Foreskin keratinocyte (primary cell): ENCODE measurements at places on chromosomes 1 and 21.

DNA sequence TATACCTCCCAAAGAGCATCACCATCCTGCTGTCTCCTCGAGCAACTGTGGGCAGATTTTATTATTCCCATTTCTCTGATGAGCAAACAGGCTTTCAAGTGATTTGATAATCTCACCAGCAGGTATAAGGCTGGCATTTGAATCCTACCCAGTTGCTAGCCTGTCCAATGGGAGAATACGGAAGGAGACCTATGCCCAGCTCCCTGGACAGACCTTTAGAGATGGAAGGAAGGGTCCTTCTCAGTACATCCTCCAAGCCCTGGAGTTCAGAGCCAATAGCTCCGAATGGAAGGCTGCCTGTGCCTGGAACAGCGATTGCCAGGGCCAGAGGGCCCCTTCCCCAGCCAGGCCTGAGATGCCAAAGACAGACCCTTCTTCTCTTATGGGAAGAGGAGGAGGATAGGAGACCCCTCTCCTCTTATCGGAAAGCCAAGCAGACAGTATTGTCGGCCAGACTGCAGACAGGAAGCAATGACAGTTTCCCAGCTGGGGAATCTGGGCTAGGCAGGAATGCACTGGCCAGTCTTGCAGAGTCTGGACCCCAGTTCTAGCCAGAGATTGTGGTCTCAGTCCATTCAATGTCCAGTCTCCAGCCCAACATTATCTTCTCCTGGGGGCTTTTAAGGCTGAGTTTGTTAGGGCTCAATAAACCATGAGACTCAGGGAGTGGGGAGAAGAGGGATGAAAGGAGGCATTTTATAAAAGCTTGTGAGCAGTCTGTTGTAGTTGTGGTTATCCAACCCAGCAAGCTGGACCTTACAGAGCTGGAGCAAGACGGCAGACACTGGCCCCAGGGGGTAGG lies 2.0 kb downstream of the IFFO2 start:
- DNase-seq: no peak

- DNase-seq: no peak
Measured at GRCh38 chr1:45999507-45999906, 132.9 kb downstream of the PIK3R3 start.

DNA sequence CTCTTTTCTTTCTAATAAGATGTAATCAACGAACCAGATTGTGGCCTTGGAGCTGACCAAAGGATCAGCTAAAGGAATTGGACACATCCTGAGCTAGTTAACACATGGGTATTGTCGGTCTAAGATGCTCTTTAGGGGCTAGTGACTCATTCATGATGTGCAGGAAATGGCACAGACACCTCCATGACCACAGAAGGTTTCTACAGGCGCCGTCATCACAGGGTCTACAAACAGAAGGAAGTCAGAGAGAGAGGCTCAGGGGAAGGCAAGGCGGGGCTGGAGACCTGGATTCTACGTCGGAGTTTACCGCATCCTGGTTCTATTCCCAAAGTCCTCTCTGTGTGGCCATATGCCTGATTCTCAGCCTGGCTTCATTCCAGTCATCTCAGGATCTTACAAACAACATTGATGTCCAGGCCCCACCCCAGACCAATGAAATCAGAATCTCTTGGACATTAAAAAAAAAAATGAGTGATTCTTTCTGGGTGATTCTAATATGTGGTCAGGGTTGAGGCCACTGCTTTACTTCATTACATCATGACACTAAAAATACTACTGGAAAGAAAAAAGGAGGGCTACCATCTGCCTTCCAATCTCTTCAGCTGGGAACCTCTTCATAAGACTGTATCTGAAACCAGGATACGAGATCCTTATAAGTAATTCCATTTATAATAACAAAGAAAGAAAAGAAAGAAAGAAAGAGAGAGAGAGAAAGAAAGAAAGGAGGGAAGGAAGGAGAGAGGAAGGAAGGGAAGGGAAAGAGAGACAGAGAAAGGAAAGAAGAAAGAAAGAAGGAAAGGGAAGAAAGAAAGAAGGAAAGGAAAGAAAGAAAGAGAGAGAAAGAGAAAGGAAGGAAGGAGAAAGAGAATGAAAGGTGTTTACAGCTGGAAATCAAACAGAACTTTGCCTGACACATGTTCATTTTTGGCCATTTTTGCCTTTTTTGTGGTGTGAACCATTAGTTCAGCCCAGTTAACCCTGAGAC lies 11.6 kb upstream of the KCNJ15 start:
- DNase-seq: peak; percentile 97

DNA sequence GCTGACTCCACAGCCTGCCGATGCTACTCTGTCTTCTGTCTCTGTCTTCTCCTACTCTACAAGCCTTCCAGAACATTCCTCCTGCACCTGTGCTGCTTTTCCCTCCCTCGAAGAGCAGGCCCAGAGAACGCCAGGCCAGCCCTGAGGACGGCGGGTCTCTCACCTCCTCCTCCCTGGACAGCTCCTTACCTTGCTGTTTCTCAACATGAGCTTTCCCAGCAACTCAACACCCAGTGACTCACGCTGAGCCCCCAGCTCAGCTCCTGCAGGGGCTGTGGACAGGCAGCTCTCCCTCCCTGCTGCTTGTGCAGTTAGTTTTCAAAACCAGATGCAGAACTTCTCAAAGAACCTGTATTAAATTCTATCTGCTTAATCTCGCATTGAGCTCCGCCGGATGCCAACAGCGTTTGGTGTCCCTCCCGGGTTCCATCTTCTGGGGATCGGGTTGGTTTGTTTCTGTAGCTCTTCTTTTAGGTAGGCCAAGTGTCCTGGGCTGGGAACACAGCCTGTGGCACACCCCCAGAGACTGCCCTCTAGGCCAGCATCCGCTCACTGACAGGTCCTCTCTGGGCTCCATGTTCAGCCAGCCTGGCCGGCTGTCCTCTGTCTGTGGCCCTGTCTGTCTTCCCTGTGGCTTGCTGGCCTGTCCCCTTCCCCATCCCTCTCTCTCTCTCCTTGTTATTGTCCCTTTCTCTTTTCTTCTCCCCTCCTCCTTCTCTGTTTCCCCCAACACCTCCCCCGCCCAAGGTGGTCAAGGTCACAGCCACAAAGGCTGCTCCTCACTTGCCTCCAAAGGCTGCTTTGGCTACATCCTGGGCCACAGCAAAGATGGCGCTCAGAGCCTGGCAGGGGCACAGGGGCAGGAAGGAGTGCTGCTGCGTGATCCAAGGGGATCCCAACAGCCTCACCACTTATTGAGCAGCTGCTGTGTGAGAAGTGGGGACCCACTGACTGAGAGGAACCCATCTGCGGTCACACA lies 391.0 kb downstream of the MATN1 start:
- no peak for DNase-seq

DNA sequence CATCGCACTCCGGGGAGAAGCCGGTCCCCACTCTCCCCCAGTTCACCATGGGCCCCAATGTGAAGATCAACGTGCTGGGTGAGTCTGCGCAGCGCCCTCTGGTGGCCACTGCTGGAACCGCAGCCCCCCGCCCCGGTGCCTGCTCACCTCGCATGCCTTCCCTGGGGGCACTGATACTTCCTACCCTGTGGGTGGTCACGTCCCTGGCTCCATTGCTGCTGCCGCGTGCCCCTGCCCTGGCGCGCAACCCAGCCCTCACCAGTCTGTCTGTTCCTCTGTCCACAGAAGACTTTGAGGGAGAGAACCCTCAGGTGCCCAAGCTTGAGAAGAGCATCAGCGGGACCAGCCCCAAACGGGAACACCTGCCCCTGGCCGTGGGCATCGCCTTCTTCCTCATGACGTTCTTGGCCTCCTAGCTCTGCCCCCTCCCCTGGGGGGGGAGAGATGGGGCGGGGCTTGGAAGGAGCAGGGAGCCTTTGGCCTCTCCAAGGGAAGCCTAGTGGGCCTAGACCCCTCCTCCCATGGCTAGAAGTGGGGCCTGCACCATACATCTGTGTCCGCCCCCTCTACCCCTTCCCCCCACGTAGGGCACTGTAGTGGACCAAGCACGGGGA lies 7.6 kb downstream of the EFNA3 start:
- DNase-seq: peak; percentile 49

DNA sequence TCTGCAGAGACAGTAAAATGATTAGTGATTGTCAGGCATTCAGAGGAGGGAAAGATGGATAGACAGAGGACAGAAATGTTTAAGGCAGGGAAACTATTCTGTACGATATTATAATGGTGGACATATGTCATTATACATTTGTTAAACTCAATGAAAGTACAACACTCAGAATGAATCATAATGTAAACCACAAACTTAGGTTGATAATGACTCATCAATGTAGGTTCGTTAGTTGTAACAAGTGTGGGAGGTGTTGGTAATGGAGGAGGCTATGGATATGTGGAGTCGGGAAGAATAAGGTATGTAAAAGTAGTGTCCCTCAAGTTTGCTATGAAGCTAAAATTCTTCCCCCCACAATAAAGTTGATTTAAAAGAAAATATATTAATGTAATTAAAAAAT lies 455.0 kb downstream of the BRINP3 start:
- peak; percentile 21 for DNase-seq

DNA sequence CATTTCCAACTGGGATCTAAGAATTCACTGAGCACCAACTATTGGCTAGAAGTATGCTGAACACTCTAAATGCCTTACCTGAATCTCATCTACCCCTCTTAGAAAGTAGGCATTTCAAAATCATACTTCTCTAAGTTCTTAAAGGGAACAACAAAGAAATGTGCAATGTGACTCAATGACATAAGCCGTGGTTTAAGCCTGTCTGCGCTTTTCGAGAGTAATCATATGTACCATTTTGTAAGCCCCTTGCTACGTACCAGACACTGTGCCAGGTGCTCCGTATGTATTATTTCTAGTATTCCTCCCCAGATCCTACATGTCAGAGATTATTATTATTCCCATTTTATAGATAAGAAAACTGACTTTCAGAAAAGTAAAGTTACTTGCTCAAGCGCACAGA lies 454.2 kb downstream of the SETD4 start:
- no peak for DNase-seq

DNA sequence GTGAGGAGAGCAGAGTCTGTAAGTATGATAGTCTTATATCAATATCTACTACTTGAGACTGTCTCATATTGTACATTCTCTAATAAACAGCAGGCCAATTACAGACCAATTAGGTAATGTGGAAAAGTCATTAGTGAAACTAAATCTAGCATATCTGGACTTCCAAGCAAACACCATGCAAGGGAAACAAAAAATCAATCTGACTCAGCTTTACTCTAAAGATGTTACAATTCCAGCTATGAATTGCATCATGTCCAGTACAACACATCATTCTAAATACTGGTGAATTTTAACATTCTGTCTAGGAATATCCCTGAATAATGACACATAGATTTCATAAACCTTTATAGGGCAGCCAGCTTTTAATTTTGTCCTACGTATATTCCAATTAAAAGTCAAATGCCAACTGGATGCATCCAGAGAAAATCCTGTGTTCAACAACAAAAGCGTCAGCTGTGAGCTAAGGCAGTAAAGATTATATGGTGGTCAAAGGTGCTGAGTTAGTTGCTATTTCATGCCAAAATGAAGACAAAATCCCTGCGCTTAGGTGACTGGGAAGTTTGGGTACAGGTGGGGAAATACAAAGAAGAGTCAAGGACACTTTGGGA lies 159.3 kb downstream of the TTLL7 start:
- DNase-seq: no peak

GRCh38 chr1:2229037-2229864 lies 1.1 kb downstream of the SKI start:
- DNase-seq: peak; percentile 34

DNA sequence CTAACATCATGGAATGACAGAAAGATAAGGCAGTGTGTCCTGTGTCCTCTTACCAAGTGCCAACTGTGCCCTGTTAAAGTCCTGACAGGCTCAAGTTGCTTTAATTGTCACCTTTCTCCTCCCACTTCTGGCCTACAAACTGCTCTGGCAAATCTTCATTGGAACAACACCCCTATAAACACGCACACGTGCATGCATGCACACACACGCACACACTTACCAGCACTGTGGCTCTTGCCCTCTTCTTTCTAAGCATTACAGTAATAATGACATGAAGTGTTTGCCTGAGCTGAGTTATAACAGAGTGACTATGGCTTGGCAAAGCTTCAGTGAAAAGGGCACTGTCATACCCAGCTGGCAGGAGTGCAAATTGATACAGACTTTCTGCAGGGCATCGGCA lies 82.3 kb upstream of the SYT6 start:
- no peak for DNase-seq

GRCh38 chr1:156471496-156472490 lies 28.8 kb downstream of the MEF2D start:
- DNase-seq: no peak

DNA sequence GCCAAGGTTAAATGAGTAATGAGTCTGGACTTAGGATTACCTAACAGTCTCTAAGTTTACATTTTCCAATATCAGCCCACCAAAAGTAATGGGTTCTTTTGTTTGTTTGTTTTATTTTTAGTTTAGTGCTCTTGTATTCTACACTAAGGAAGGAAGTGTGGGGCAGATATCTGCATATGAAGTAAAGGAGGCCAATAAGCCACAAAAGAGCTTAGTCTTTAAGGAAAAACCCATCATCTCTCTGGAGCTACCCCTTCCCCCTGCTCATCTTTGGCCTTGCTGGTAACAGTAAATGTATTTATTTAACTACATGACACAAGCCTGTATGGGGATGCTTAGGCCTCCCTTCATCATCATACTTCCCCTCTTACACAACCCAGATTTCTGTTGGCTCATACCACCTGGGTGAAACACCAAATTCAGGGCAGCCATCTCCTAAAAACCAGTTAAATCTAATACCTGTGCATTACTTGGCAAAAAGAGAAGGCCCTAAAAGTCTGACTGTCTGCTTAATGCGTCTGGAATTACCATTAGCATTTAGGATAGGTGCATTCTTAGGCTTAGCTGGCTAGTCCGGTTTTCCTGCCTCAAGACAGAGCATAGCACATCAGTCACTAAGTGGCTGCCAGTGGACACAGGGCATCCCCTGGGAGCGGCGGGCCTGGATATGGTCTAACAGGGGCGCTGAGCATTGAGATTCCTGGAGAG lies 96.8 kb upstream of the ADGRL2 start:
- peak; percentile 70 for DNase-seq

DNA sequence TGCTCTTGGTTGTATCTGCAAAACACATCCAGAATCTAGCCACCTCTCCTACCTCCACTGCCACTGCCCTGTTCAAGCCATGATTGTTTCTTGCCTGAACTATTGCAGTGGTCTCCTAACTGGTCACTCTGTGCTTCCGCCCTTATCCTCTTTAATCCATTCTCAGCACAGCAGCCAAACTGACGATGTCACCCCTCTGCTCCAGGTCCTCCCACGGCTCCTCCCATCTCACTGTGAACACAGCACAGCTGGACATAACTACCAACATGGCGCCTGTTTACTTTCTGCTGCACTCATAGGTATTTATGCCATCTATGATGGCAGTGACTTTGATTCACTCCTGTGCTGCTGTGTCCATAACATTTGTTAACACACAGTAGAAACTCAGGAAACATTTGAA lies 406.7 kb downstream of the DISC1 start:
- DNase-seq: no peak

- DNase-seq: no peak
Measured at GRCh38 chr1:183277821-183278738, 92.0 kb downstream of the LAMC2 start.

GRCh38 chr1:39474810-39475209 lies 16.6 kb upstream of the BMP8A start:
- no peak for DNase-seq

DNA sequence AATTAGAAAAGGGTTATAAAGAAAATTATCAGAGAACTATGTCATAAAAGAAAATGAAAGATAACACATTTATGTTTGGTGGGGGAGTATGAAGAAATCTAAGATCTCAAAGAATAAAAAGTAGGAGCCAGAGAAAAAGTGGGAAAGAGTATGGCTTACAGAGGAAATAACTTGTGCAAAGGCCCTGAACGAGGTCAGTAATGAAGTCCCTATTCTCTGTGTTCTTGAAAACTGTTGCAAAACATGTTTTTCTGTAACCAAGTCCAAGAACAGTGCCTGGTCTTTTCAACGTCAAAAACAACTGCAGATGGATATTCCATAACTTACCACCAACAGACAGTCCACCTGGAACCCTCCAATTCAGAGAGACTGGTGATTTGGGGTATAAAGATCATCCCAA lies 188.1 kb downstream of the NEGR1 start:
- DNase-seq: no peak
